ENCODE measurements at places on chromosomes 3 and 15. TPM values are rescaled to one million over a fixed set of nuclear protein-coding genes. Genes with fewer than 3 reads are reported as not detected.

The ISLR2 gene
- not detected for total RNA-seq

GRCh38 chr3:112531358-112531781 lies 30.4 kb downstream of the ATG3 start:
- no peak for DNase-seq

GRCh38 chr15:80870893-80871292 lies 91.7 kb downstream of the CEMIP start:
- no peak for DNase-seq

DNA sequence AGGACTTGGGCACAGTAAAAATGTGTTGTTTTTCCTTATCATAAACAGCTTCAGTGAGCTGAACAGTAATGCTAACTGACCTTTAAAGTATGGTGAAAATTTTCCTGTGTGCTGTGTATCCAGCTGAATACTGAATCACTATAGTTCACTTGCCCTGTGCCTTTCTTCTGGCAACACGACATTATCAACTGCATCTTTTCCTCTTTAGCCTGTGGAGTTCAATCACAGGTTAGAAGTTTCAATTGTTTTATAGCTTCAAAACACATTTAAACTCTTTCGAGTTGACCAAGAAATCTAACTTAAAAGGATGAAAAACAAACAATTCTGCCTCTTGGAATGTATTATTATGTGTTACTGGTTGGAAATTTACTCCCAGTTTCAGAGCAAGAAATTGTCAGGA lies 1120.7 kb upstream of the ALCAM start:
- no peak for DNase-seq

The ANKRD34C gene
- not detected for total RNA-seq

The CHRM5 gene
- total RNA-seq, result not detected

DNA sequence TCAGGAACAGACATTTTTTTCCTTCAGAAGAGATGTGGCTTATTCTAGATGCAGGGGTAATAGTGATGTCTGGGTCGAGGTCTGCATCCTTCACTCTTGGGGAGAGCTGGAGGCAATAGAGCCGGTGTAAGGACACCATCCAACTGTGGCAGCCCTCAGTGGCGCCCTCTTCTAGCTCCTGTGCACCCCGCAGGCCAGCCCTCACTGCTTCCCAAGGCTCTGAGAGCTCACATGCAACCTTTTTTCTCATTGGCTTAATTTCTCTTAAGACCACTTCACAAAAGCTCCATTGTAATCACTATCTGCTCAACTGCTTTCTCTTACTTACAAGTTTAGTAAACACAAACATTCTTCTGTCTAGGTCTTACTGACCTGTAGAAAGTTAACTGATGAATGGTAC lies 3.9 kb upstream of the VPS8 start:
- no peak for DNase-seq

GRCh38 chr3:55490276-55490913 lies 3.3 kb upstream of the WNT5A start:
- DNase-seq, result no peak

DNA sequence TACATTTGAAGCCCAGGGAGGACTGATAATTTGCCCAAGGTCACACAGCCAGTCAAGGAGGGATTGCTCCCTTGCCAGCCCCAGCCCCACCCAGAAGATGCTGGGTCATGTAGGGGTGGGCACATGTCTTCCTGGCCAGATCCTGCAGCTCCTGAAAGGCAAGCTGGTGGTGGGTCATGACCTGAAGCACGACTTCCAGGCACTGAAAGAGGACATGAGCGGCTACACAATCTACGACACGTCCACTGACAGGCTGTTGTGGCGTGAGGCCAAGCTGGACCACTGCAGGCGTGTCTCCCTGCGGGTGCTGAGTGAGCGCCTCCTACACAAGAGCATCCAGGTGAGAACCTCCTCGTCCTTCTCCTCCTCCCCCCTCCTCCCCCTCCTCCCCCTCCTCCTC lies 13.2 kb downstream of the ISG20 start:
- no peak for DNase-seq

DNA sequence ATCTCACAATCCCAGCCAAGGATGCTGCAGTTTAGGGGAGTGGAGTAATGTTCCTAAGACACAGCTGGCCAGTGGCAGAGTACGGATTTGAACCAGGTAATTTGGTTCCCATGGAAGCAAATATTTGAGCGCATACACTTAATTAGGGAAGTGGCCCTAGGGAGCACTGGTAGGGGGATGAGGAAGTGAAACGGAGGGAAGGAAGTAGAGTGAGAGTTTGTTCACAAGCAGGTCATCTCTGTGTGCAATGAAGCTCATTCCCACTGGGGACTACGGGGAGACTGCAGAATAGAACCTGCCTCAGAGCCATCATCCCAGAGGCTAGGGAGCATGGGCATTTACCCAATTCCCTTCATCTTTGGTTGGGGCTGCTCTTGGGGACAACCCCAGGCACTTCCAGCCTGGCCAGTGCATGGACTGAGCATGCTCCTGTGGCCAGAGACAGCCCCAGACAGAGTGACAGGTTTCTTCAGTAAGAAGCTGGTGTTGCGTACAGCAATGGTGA lies 317.2 kb upstream of the PROK2 start:
- DNase-seq, result no peak

The ERICH6 gene
- not detected for total RNA-seq

The MAP1A gene
- 10.8 TPM for total RNA-seq

- DNase-seq, result peak; percentile 93
Measured at GRCh38 chr3:29764603-29765254, 483.9 kb downstream of the RBMS3 start.

The LYSMD2 gene
- total RNA-seq, result 17.1 TPM

The FEZF2 gene
- not detected for total RNA-seq

The PRICKLE2 gene
- 3.1 TPM for total RNA-seq

DNA sequence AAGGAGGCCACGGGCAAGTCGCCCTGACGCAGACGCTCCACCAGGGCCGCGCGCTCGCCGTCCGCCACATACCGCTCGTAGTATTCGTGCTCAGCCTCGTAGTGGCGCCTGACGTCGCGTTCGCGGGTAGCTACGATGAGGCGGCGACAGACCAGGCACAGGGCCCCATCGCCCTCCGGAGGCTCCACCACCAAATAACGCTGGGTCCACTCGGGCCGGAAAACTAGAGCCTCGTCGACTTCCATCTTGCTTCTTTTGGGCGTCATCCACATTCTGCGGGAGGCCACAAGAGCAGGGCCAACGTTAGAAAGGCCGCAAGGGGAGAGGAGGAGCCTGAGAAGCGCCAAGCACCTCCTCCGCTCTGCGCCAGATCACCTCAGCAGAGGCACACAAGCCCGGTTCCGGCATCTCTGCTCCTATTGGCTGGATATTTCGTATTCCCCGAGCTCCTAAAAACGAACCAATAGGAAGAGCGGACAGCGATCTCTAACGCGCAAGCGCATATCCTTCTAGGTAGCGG lies at the start of gene EPM2AIP1:
Gene EPM2AIP1 (minus strand): TSS at position 326 of the 520 bp plus-strand sequence. CDS start 54 bp downstream, at position 272.
- no peak for DNase-seq

The TRA2B gene
- total RNA-seq, result 137 TPM

DNA sequence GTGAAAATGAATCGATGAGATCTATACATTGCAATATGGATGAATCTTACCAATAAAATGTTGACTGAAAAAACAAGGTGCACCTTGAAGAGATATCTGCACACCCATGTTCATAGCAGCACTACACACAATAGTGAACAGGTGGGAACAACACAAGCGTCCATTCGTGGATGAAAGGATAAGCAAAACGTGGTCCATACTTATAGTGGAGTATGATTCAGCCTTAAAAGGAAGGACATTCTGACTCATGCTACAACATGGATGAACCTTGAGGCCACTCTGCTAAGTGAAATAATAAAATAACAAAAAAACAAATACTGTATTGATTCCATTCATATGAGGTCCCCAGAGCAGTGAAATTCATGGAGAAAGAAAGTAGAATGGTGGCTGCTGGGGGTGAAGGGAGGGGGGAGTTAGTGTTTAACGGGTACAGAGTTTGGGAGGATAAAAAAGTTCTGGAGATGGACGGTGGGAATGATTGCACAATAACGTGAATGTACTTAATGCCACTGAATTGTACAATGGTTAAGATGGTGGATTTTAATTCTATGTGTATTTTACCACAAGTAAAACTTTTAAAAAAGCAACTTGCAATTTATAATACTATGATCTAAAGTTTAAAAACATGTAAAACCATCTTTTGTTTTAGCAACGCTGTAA lies 35.6 kb downstream of the IQSEC1 start:
- DNase-seq, result no peak

The MTMR10 gene
- 23.7 TPM for total RNA-seq

- no peak for DNase-seq
Measured at GRCh38 chr3:99388780-99389179, 249.6 kb upstream of the COL8A1 start.

Measured in glomerular endothelial cell (primary cell).